ENCODE measurements at places on chromosomes 13 and 19.

- no peak for DNase-seq
These were observed 20.3 kb downstream of the C13orf46 start for GRCh38 chr13:113953561-113953960.

DNA sequence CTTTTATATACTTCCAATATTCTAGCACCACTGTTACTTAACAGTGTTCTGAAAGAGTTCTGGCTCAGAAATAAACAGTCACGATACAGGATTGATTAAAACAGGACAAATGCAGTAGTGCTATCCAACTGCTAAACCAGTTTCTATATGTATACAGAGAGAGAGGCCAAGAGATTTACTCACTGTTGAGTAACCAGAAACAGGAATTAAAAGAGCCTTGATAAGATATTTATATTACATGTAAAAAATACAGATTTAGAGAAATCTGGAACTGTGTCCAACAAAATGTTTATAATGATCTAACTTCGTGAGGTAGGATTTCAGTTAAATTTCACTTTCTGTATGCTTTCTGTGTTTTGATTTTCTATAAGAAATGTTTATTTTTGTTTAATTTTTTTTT is 116.6 kb downstream of the CDK8 start:
- no peak for DNase-seq

GRCh38 chr19:7415163-7415856 is 66.6 kb downstream of the ARHGEF18 start:
- DNase-seq = no peak

DNA sequence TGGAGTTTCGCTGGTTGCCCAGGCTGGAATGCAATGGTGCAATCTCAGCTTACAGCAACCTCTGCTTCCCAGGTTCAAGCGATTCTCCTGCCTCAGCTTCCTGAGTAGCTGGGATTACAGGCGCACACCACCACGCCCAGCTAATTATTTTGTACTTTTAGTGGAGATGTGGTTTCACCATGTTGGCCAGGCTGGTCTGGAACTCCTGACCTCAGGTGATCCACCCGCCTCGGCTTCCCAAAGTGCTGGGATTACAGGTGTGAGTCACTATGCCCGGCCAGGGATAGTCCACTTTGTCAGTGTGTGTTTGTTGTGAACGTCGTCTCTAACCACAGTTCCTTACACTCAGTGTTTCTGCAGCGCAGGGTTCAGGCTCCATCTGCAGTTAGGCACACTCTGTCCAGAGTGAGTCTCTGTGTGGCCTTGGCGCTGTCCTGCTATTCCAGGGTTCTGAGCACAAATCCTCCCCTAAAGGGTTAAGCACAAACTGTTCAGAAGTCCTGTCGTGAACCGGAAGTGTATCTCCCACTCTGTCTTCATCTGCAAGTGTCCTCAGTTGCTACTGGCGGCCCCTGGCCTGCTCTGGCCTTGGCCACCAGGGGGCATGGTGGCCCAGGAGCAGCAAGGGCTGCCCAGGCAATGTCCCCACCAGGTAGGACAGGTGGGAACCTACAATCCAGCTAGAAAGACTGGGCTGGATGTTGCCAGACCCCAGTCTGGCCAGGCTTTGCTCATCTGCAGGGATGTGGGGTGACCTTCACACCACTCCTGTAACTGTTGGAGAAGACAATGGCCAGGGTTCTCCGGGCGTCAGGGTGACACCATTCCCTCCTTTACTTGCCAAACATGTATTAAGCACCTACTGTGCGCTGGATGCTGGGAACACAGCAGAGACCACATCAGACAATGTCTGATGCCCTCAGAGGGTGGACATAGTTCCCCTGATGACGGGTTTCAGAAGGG is 38.8 kb upstream of the GATAD2A start:
- DNase-seq = peak; percentile 20

DNA sequence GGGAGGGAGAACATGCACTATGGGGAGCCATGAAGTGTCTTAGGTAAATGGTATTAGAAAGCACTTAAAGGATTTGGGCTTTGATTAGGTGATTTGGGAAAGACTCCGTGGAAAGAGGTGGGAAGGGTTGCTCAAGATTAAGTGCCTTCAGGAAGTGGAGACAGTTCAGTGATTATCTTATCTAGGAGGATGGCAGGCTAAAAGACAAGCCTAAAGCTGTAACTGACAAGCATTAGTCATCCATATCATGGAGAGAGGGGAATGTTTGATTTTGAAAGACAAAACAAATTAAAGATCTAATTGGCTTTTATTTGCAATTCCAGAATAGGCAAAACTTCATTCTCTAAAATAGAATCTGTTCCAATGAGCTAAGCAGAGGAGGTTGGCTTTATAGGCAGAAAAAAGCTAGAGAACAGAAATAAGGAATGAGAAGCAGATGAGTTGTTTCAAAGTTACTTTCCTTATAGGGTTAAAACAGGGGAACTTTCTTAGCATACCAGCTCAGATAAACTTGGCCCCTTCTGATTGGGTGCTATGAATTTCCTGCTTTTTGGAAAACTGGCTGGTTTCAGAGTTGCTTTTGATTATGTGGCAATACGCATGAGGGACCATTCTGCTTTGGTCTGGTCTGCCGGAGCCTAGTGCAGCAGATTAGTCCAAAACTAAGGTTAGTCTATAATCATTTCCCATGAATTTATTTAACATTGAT is 1.8 kb upstream of the DIAPH3 start:
- DNase-seq = no peak

DNA sequence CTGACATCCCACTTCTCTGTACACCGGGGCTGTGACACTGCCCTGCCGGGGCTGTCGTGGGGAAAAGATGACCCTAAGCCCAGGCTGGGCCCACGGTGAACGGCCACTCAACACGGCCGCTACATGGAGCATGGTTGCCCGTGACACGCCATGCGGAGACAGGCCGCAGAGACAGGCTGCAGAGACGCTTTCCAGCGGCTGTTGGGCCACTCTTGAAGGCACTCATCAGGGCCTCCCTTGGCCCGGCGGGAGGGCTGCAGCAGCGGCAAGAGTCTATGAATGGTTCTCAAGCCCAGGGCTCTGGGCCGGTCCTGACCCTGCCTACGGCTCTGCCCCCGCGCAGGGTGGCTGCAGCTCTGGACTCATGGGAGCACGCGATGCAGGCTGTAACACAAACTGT is 22.1 kb downstream of the ADPRHL1 start:
- no peak for DNase-seq

DNA sequence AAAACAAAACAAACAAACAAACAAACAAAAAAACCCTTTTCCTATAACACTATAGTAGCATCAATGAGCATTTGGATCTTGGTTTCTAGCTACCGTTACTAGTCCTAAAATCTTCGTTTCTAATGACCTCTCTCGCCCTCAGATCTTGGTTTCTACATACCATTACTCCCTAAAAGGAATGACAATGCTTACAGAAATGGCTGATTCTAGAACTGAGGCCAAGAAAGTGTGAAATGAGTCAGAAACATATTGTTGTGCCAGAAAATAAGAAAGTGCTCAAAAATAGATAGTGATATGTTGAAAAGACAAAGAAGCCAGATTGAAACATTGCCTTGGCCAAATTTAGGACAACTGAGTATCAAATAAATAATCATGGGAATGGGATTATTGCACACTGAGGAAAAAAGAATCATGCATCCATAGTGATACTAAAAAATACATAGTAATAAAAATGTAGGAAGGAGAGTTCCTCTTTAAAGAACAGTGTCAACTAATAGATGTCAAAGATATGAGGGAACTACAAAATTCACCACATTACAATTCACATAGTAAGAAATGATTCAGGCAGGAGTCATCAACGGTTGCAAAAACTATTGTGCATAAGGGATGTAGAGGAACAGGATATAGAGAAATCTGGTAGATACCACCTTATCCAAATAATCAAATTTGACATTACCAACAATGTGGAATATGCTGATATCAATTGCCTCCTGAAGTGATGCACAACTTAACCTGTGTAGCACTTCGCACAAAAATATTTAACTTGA is 386.6 kb downstream of the DIAPH3 start:
- DNase-seq = no peak

- no peak for DNase-seq
These were observed 42.5 kb upstream of the INTS6 start for GRCh38 chr13:51495316-51495715.

GRCh38 chr13:99463646-99464397 is 37.5 kb upstream of the TM9SF2 start:
- peak; percentile 10 for DNase-seq

DNA sequence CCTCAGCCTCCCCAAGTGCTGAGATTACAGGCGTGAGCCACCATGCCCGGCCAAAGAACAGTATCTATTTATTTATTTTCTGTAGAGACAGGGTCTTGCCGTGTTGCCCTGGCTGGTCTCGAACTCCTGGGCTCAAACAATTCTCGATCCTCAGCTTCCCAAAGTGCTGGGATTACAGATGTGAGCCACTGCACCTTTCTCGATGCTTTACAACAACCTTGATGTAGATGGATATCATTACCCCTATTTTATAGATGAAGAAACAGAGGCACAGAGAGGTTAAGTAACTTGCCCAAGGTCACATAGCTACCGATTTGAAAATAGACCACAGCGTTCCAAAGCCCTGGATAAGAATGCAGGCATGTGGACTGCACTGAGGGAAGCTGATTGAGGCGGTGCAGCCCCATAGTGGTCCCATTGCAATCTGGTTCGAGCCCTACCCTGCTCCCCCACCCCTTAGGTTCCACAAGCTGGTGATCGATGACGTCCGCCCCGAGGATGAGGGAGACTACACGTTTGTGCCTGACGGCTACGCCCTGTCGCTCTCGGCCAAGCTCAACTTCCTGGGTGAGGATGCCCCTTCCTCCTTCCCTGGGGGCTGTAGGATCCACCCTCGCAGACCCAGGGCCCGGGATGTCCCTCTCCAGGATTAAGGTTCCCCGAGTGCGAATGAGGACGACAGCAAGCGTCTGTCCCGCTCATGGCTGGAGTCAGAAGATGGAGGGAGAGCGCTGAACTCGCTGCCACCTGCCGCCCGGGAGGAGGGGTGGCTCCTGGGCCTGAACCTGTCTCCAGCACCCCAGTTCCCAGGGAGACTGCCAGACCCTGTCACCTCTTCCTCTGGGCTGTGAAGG is 17.9 kb downstream of the MYBPC2 start:
- DNase-seq = no peak

GRCh38 chr19:925087-925525 is 729 bp upstream of the ARID3A start:
- no peak for DNase-seq

GRCh38 chr13:48876289-48876688 is 99.4 kb upstream of the FNDC3A start:
- DNase-seq = no peak

GRCh38 chr13:76293751-76294150 is 592.5 kb downstream of the KCTD12 start:
- no peak for DNase-seq

DNA sequence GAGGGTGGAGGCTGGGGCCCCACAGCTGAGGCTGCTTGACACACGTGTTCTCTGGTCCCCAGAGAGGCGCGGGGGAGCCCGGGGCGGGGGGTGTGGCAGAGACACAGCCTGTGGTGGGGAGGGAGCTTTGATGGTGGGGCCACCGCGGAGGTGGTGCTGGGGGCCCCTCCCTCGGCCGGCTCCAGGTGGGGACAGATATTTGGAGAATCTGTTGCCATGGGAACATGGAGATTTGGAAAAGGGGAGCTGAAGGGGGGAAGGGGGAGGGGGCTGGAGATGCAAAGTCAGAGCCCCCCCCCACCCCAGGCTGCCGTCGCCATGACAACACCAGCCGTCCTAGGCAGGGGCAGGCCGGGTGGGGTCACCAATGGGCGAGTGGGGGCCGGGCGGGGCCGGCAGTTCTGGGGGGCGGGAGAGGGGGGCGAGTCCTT is 1.2 kb downstream of the PRKCG start:
- no peak for DNase-seq

- DNase-seq = no peak
These were observed 16.9 kb downstream of the FAM187B start for GRCh38 chr19:35211545-35212230.

DNA sequence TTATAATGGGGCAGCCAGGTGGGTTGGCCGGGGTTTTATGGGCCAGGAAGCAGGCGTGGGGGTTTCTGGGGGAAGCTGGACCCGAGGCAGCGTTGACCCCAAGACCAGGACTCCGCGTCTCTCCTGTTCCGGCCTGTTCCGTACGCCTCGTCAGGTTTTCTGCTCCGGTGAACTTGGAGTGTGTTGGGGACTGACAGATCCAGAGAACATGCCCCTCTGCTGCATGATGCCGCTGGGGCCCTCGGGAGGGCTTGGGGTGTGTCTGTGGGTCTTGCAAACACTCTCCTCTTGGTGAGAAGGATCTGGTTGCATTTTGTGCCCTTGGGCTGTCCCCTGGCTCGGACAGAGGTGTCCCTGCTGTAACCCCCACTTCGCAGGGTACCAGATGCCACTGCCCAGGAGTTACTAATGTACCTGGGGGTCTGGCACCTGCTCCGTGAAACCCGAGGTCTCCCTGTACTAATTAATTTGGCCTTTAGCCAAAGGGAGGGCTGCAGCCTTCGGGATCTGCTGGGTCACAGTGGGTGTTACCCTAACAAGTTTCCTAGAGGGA is 15.6 kb downstream of the KDM4B start:
- no peak for DNase-seq

GRCh38 chr13:77034881-77035280 is 7.9 kb upstream of the FBXL3 start:
- DNase-seq = no peak

GRCh38 chr13:109426690-109426990 is 359.7 kb downstream of the IRS2 start:
- no peak for DNase-seq

DNA sequence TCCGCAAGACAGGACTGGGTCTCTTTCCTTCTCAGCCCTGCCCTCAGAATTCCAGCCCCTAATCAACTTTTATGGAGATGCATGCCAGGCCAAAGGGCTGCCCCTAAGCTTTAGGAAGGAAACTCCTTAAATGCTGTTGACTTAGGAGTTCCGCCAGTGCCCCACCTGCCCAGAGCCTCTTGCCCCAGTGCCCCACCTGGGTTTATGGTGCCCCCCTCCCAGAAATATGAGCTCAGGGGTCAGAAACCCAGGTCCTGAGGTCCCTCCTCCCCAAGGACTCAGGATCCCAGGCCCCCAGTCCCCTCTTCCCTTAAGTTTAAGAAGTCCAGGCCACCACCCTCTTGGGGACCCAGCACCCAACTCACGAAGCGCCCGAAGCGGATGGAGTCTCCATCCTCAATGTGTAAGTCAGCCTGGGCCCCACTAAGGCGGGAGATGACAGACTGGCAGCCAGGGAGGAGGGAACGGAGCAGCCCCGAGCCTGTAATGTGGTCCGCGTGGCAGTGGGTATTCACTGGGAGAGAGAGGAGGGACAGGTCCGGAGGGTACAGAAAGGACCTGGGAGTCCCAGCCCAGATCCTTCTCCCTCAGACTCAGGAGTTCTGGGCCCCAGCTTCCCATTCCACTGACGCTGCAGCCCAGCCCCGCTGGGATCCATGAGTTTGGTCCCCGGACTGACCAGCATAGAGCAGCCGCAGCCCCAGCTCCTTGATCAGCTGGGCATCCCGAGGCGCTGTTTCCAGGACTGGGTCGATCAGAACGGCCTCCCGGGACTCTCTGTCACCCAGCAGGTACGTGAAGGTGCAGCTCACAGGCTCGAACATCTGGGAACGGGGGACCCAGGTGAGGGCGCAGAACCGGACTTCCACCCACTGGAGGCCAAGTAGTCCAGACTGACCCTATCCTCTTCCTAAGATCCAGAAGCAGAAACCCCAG is 897 bp downstream of the ETHE1 start:
- no peak for DNase-seq

Measured in NCI-H524 treated with DMSO at 0.1 percent for 48 hours (cell line).